ENCODE measurements at places on chromosomes 11 and 22.

DNA sequence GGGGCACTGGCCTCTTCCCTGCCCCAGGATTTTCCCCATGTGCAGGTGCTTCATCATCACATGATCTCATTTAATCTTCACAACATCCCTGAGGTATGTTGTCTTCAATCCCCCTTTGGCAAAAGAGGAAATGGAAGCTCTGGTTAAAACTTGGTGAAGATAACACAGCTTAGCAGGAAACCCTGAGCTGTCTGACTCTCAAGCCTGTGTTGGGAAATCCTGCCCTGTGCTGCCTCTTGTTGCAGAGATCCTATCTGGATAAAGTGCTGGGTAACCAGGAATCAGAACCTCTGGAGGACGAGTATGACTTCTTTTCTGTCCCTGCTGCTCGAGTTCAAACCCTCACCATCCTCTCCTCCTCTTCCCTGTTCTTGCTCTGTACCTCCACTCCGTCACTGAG lies 13.1 kb upstream of the E2F8 start:
- DNase-seq, result no peak

DNA sequence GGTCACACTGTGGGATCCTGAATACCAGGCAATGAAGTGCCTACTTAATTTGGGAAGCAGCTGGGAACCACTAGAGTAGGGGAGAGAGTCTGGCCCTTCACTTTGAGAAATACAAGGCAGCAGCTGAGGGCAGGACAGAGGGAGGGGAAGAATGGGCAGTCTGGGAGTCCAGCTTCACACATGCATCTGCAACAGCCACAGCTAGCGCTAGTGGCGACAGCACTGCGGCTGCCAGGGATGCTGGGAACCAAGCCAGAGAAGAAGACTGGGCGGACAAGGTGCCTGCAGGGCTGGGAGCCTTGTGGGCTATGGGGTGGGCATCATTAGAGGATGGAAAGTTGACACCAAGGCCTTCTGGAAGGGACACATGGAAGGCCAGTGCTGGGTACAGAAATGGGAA lies 15.8 kb downstream of the SCUBE2 start:
- DNase-seq, result no peak

DNA sequence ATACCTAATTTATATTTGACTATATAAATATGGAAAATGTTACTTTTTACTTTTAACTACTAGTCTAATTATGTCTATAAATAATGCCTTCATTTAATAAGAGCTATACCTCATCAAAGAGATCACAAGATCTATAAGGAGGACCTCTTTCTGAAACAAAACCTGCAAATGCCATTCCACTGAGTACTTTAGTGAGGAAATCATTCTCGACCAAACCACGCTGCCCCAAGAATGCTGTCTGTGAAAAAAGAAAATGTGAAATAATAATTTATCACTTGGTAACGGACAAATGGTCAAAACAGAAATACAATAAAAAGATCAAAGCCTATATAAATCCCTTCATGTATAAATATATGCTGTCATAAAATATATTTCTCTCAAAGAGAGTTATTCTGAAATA lies 301.7 kb downstream of the SBF2 start:
- DNase-seq, result no peak

DNA sequence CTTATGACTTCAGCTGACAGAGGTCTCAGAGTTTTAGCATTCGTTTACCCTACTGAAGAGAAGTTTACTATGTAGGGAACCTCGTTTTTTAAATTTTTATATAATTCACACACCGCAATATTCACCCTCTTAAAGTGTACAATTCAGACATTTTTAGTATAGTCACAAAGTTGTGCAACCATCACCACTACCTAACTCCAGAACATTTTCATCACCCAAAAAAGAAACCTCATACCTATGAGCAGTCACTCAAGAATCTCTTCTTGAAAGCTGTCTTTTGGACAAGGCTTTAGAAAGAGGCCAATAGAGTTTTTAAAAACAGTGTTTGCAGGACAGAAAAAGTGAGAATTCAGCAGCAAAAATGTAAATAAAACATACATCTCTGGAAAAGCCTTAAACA lies 39.5 kb upstream of the CLNS1A start:
- DNase-seq, result no peak

DNA sequence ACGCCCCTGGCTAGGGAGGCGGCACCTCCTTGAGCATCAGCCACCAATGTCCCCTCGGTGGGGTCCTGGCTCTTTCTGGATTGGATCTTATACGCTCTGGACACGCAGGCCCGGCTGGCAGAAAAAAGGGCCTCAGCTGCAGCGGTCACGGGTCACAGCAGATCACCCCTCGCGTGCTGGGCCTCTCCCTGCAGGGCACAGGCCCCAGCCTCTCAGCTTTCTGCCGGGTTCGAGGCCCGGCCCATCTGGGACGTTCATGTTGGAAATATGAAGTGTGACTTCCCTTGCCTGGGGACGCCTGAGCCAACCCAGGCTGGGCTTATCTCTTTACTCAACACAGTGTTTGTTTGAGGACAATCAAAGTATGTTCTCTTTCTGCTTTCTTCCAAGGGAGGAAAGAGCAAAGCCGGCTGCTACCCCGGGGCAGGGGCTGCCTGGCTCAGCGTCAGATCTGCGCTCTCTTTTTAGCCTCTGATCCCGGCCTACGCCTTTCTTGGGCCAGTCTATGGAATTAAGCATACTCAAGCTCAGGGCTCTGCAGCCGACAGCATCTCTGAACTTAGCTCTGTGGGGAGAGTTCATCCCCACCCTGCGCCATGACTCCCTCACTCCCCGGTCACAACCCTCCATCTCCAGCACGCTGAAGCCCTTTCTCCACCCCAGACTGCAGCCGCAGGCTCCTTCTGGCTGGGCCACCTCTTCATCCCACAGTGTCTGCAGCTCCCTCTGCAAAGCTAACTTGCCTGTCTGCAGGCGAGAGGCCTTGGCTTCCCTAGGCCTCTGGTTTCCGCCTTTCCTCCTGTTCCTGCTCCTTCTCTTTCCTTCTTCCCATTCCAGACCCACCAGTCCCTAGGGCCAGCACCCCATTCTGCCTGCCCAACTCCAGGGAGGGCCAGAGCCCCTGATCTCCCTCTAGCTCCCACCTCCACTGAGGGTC lies 38.8 kb downstream of the ADAMTS15 start:
- DNase-seq, result no peak

GRCh38 chr22:21971858-21972275 lies 10.7 kb downstream of the TOP3B start:
- DNase-seq, result no peak
